ENCODE measurements at places on chromosomes 12 and 14. TPM values are rescaled to one million over a fixed set of nuclear protein-coding genes. Genes with fewer than 3 reads are reported as not detected.
A peak's percentile ranks its signal among the peaks of the same experiment; 100 is the strongest.

GRCh38 chr14:48771717-48772116 lies 814.5 kb downstream of the RPS29 start:
- H3K36me3 ChIP-seq, result no peaks in the 10 kb centered on the region
- H3K27me3 ChIP-seq, result no peaks in the 10 kb centered on the region
- no peak for DNase-seq
- no peak overlapping the region for H3K27ac ChIP-seq
- H3K4me3 ChIP-seq, result no peak overlapping the region

DNA sequence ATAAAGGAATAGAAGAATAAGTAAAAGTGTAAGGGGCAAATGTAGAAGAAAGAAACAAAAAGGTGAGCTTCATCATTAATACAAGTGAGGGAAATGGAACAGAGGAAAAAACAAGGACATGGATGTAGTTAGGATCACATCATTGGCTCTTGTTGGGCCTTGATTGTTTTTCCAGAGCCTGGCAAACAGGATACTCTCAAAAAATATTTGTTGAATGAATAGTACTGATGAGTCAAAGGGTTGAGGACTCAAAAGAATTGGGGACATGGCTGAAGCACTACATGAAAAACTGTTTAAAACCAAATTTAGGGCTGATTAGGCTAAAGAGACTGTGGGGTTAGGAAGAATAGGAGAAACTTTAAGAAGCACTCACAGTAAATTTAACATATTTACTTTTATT lies 11.4 kb upstream of the SRP54 start:
- no peak overlapping the region for H3K4me3 ChIP-seq
- peaks cover 26% of the 10 kb centered on the region for H3K4me1 ChIP-seq
- H3K36me3 ChIP-seq, result peaks cover 17% of the 10 kb centered on the region
- no peaks in the 10 kb centered on the region for H3K27me3 ChIP-seq

DNA sequence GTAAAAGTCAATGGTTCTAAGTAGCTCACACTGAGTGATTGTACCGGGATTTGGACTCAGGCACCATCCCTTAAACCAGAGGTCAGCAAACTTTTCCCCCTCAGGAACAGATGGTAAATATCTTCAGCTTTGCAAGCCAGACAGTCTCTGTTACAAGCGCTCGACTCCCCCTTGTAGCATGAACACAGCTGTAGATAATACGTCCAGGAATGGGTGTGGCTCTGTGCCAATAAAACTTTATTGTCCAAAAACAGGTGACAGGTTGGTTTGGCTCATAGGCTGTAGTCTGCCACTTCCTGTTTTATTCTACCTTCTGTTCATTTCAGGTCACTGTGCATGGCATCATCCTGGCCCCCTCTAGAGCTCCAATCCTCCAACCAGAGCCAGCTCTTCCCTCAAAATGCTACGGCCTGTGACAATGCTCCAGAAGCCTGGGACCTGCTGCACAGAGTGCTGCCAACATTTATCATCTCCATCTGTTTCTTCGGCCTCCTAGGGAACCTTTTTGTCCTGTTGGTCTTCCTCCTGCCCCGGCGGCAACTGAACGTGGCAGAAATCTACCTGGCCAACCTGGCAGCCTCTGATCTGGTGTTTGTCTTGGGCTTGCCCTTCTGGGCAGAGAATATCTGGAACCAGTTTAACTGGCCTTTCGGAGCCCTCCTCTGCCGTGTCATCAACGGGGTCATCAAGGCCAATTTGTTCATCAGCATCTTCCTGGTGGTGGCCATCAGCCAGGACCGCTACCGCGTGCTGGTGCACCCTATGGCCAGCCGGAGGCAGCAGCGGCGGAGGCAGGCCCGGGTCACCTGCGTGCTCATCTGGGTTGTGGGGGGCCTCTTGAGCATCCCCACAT lies 7.6 kb downstream of the BDKRB1 start:
- H3K36me3 ChIP-seq, result no peaks in the 10 kb centered on the region
- no peak overlapping the region for H3K27ac ChIP-seq
- no peaks in the 10 kb centered on the region for H3K4me1 ChIP-seq

- H3K4me3 ChIP-seq, result no peak overlapping the region
- no peaks in the 10 kb centered on the region for H3K27me3 ChIP-seq
- DNase-seq, result no peak
- no peaks in the 10 kb centered on the region for H3K36me3 ChIP-seq
- H3K27ac ChIP-seq, result no peak overlapping the region
- no peaks in the 10 kb centered on the region for H3K4me1 ChIP-seq
Measured at GRCh38 chr12:95633732-95634465, 82.6 kb upstream of the USP44 start.

DNA sequence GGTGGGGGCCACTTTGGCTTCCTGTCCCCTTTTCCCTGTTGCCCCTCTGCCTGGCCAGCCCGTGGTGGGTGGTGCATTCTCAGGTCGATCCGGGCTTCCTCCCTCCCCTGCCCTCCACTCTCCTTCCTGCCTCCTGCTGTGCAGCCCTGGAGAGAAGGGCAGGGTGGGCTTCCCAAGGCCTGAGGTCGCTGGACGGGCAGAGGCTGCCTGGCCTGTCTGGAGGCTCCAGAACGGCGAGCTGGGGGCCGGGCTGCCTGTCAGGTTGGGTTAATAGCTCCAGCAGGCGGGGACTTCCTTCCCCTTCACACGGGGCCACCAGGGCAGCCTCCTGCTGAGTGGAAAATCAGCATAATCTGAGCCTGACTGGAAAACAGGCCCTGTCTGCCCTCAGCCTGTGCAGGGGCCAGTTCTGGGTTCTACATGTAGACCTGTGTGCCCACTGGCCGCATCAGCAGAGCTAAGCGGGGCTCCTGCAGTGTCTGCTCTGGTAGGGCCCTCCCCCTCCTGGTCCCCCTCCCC lies 11.3 kb downstream of the KIF26A start:
- peaks cover 4% of the 10 kb centered on the region for H3K27me3 ChIP-seq
- H3K36me3 ChIP-seq, result no peaks in the 10 kb centered on the region
- H3K27ac ChIP-seq, result no peak overlapping the region
- no peak overlapping the region for H3K4me3 ChIP-seq

The PLEKHA5 gene
- total RNA-seq, result 2.1 TPM

DNA sequence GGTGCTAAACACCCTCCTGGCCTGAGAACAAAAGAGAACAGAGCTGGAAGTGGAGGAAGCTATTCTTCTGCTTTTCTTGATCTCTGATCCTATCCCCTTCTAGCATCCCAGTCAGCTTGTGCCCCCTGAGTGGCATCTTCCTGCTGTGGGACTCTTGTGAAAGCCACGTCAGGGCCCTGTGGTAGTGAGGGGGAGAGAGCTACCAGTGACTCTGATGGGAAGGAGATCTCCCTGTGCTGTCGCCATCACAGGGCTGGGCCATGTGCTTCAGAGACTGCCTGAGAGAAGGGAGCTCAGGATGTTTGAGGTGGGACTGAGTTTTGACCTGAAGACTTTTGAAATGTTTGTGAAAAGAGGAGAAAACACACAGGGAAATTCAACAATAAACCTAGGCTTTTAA lies 107.6 kb upstream of the FUT8 start:
- peaks cover 9% of the 10 kb centered on the region for H3K36me3 ChIP-seq
- DNase-seq, result no peak
- H3K4me3 ChIP-seq, result no peak overlapping the region
- H3K4me1 ChIP-seq, result peaks cover 52% of the 10 kb centered on the region

DNA sequence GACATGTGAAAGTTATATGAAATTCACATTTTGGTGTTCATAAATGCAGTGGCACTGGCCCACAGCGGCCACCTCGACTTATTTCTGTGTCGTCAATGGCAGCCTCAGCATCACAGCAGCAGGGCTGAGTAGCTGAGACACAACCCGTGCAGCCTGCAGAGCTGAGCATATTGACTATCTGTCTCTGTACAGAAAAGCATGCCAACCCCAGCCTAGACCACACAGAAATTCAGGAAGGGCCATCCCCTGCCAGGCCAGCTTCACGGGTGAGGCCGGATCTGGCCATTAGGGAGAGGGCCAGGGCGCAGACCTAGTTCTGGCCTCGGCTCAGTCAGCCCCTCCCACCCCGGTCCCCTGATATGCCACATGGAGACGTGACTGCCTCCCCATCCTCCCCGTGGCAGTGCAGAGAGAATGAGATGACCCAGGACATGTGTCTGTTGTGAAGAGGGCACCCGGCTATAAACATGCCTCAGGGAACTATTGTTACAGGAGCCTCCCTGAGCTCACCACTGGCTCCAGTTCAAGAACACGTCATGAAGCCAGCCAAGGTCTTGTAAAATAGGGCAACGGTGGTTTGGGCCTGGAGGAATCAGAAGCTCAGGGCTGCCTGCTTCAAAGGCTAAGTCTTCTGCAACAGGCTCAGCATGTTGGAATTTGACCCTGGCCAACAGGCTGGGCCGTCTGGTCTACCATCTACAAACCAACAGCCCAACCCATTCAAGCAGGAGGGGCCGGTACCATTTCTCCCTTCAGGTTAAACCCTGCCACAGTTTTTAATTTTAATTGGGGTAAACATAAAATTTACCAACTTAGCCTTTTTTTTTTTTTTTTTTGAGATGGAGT lies 25.5 kb downstream of the SCARB1 start:
- H3K36me3 ChIP-seq, result peaks cover 5% of the 10 kb centered on the region
- no peak overlapping the region for H3K27ac ChIP-seq
- DNase-seq, result no peak
- no peaks in the 10 kb centered on the region for H3K4me1 ChIP-seq
- no peaks in the 10 kb centered on the region for H3K27me3 ChIP-seq

DNA sequence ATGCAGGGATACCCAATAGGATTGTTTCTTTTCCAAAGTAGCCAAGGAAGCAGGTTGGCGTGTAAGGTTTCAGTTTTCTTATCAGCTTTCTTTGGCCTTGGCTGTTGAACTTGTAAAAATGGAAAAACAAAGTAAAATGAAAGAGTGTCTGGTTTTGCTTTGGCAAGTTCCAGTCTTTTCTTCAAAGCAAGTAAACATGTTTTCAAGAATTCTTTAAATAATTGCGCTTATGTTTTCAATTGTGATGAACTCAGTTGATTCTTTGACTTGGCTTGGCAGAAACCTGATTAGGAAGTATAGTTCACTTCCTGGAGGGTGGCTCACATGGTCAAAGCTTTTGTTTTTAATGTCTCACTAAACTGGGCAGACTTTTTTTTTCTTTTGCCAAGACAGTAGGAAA lies 112.2 kb upstream of the USP44 start:
- DNase-seq, result no peak
- no peaks in the 10 kb centered on the region for H3K36me3 ChIP-seq
- no peaks in the 10 kb centered on the region for H3K4me1 ChIP-seq
- no peak overlapping the region for H3K27ac ChIP-seq

DNA sequence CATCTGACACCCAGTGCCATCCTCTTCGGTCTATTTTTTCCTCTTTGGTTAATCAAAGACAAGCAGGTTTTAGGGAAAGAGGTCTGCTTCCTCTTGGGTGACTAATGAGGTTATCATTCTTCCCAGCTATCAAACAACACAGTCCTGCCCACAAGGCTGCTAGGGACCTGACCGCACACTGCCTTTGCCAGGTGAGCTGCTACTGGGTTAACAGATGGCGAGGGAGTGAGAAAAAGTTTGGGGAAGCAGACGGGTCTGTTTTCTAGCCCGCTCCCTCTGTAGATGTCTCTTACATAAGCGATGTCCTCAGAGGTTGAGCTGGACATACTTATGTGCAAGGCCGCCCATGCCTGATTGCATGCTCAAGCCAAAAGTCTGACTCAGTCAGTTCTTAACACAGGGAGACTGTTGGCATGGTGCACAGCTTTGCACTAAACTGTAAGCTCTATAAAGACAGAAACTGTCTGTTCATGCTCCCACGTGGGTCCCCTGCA lies 94.1 kb downstream of the SLC15A4 start:
- no peak for DNase-seq
- H3K4me3 ChIP-seq, result no peak overlapping the region

- H3K27me3 ChIP-seq, result no peaks in the 10 kb centered on the region
- peak overlapping the region; percentile 99 for H3K27ac ChIP-seq
- H3K36me3 ChIP-seq, result peaks cover 38% of the 10 kb centered on the region
- no peak for DNase-seq
- no peak overlapping the region for H3K4me3 ChIP-seq
Measured at GRCh38 chr12:110451263-110451662, 1.1 kb upstream of the ARPC3 start.

DNA sequence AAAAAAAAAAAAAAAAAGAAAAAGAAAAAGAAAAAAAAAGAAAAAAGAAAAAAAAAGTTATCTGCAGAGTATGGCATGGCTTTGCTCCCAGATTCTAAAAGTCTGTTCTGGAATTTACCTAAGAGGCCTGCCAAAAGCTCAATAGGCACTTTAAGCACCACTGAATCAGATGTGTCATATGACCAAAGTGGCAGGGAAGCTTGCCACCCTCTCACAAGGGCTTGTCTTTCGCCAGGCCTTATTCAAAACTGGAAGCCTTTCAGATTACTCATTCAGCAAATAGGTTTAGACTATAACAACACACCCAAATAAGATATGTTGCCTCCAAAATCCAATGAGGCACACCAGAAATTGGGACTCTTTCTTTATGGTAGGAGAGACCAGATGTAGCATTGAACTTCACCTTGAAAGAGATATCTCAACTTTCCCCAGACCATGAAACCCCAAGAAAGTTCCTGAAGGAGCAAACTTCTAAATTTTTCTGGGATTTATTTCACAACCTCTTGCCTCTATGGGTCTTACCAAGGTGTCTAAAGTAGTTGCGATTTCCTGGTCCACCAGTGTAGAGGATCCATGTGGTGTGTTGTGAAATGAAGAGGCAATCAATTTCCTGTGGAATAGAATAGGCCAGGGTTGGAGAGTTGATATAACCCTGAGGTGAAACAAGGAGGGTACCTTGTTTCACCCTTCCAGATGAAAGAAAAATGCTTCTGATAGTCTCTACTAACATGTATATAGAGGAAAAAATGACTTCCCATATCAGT lies 218.8 kb downstream of the DAD1 start:
- H3K4me3 ChIP-seq, result no peak overlapping the region
- H3K36me3 ChIP-seq, result no peaks in the 10 kb centered on the region
- H3K27me3 ChIP-seq, result no peaks in the 10 kb centered on the region
- DNase-seq, result no peak
- H3K27ac ChIP-seq, result no peak overlapping the region

The BATF gene
- total RNA-seq, result 47.9 TPM

DNA sequence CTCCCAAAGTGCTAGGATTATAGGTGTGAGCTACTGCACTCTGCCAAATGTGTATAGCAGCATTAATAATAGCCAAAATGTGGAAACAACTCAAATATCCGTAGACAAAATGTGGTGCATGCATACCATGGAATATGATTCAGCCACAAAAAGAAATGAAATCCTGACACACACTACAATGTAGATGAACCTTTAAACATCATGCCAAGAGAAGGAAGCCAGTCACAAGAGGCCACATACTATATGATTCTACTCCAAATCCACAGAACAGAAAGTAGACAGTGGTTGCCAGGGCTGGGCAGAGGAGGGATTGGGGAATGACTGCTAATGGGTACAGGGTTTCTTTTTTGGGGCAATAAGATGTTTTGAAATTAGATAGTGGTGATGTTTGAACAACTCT lies 7.7 kb upstream of the TMED2 start:
- DNase-seq, result no peak
- H3K4me1 ChIP-seq, result no peaks in the 10 kb centered on the region
- no peaks in the 10 kb centered on the region for H3K36me3 ChIP-seq
- H3K4me3 ChIP-seq, result no peak overlapping the region
- H3K27me3 ChIP-seq, result no peaks in the 10 kb centered on the region

DNA sequence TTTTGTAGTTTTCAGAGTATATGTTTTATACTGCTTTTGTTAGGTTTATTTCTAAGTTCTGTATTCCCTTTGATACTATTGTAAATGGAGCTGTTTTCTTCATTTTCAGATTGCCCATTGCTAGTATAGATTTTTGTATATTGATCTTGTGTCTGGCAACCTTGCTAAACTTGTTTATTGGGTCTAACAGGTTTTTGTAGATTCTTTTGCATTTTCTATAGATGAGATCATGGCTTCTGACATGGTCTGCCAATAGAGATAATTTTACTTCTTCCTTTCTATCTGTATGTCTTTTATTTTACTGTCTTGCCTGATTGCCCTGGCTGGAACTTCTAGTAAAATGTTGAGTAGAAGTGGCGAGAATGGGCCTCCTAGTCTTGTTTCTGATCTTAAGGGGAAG lies 40.3 kb downstream of the ANKRD9 start:
- peaks cover 11% of the 10 kb centered on the region for H3K4me1 ChIP-seq
- peaks cover 21% of the 10 kb centered on the region for H3K36me3 ChIP-seq
- no peak overlapping the region for H3K27ac ChIP-seq
- no peak overlapping the region for H3K4me3 ChIP-seq
- no peak for DNase-seq

The SERPINA6 gene
- total RNA-seq, result not detected

All from activated naive CD8-positive, alpha-beta T cell treated with anti-CD3 and anti-CD28 coated beads for 36 hours (primary cell).